ENCODE measurements at places on chromosomes 12 and 14.
A peak's percentile ranks its signal among the peaks of the same experiment; 100 is the strongest.

GRCh38 chr14:99315197-99315596, 43.2 kb upstream of the BCL11B start:
- DNase-seq = no peak

GRCh38 chr12:121800694-121801594, 2.9 kb upstream of the SETD1B start:
- DNase-seq = peak; percentile 91

- DNase-seq = no peak
Observed at GRCh38 chr14:100467939-100468338, 119.3 kb downstream of the BEGAIN start.

GRCh38 chr12:116977465-116978380, 67.0 kb downstream of the FBXW8 start:
- DNase-seq = peak; percentile 73

GRCh38 chr12:105773471-105773870, 365.3 kb downstream of the NUAK1 start:
- no peak for DNase-seq

- DNase-seq = peak; percentile 99
Observed at GRCh38 chr12:93776581-93777018, 99.4 kb downstream of the CRADD start.

DNA sequence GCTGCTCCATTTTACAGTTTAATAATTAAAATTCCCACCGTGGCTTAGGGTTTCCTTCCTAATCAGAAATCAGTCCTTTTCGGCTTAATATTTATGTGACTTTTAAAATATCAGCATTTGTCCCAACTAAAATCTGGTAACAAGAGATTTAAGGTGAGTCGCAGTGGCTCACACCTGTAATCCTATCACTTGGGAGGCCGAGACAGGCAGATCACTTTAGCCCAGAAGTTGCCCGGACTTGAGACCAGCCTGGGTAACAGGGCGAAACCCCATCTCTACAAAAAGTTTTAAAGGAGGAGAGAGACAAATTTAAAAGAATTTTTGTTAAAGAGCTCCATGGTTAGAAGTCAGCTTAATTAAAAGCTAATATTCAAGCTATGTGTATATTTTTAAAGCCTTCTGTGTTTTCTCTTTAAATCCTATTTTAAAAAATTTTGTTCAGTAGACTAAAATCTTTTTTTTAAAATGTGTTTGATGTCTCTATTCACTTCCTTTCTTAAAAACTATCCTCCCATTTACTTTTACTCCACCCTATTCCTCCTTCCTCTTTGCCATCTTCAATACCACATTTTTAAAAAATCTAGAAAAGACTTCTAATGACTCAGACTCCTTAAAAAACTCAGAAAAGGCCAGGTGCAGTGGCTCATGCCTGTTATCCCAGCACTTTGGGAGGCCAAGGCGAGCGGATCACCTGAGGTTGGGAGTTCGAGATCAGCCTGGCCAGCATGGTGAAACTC, 3.8 kb upstream of the TAC3 start:
- no peak for DNase-seq

- peak; percentile 92 for DNase-seq
Observed at GRCh38 chr14:87992718-87993628, at the start of gene GALC. Gene GALC (minus strand): TSS chr14:87993182. CDS start chr14:87993164, 18 bp downstream.

DNA sequence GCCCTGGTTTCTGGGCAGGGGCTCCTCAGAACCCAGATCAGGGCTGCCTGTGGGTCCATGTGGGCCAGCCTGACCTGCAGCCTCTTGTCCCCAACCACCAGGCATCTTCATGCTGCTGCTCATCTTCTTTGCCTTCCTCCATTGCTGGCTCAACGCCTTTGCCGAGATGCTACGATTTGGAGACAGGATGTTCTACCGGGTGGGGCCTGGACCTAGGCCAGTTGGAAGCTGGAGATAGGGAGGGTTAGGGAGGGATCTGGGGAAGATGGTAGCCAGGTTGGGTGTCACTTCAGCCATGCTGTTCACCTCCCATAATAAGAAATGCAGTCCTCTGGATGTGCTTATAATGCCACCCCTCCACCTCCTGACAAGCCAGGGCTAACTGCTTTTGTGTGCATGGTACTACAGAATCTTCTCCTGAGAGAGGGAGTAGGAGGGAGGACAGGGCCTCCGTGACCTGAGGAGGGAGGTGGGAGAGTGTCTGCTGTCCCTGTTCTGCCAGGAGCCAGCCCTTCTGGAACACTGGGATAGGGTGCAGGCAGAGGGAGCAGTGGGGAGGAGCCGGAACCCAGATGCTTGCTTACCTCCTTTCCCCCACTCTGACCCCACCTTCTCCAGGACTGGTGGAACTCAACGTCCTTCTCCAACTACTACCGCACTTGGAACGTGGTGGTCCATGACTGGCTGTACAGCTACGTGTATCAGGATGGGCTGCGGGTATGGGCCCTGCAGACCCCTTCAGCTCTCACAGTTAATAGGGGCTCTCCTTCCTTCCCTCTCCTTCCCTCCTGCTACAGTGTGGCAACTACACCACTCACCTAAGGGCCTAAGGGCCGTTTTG, 17.6 kb downstream of the SOAT2 start:
- no peak for DNase-seq

- peak; percentile 53 for DNase-seq
Observed at GRCh38 chr12:56839915-56840325, 76.8 kb downstream of the HSD17B6 start.

- DNase-seq = no peak
Observed at GRCh38 chr14:71702786-71703185, 229.4 kb upstream of the RGS6 start.

All from EH (cell line).